ENCODE measurements at places on chromosomes 5 and 9. TPM values are rescaled to one million over a fixed set of nuclear protein-coding genes. Genes with fewer than 3 reads are reported as not detected.

The MAP3K1 gene
- total RNA-seq, result 11.2 TPM

The TRPM6 gene
- 0.32 TPM for total RNA-seq

The PRKACG gene
- total RNA-seq, result not detected

The LRRC70 gene
- 0.97 TPM for total RNA-seq

The SCAMP1 gene
- total RNA-seq, result 46.8 TPM

The CDH9 gene
- total RNA-seq, result not detected

The ADCY2 gene
- total RNA-seq, result not detected

The PSD2 gene
- total RNA-seq, result not detected
